ENCODE measurements at places on chromosomes 1 and 21.
A peak's percentile ranks its signal among the peaks of the same experiment; 100 is the strongest.

DNA sequence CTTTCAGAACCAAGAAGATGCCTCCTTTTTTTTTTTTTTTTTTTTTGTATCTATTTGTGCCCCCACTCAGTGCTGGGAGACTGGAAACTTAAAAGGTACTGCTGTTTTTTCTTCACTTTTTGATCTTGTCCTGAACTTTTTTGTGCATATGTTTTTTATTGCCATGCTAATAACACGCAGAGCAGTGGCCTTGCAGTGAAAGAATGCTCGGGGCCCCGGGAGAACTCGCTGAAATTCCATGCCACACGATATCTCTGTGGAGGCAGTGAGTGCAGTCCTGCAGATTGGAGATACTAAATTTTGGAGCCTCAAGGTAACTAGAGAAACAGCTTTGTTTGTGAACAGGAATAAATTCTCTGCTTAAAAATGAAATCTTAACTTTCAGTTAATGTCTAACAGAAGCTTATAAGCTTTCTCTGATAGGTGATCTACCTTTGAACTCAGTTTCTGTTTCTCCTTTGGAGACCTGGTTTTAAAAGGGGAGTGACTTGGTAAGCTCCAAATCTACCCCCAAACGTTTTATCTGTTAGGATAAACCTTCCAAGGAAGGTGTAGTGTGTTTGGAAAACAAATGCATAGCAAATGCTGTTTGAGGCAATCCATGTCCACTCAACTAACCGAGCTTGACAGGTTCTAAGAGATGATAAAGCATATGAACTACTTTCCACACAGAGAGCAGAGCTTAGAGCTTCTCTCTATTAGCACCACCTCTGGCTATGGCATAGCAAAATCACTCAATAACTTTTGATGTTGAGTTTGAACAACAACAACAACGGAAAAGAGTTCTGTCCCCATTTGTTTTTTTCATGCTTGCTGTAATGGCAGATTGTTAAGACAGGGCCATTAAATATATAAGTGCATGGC is 113.7 kb upstream of the PLXNA2 start:
- no peak for DNase-seq

DNA sequence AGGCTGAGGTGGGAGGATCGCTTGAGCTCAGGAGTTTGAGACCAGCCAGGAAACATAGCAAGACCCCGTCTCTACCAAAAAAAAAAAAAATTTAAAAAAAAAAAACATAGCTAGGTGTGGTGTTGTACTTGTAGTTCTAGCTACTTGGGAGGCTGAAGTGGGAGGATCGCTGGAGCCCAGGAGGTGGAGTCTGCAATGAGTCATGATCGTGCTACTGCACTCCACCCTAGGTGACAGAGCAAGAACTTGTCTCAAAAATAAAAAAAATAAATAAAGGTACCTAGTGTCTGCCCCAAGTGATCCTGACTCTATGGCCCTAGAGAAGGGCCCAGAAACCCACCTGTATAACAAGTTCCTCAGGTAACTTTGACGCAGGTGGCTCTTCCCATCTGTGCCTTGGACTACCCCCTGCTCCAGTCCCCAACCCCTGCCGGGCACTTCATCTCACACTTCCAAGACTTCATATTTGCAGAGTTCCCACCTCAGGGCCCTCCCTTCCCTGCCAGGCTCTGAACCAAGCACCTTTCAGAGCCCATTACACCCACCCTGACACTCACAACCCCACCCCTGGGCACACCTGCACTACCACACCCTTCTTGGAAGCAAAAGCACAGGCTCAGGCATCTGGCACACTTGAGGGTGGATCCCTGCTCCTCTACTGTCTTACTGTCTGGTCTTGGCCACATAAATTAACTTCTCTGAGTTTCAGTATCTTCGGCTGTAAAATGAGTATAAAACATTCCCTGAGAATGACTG is 80.2 kb upstream of the KLHDC7A start:
- DNase-seq = no peak

DNA sequence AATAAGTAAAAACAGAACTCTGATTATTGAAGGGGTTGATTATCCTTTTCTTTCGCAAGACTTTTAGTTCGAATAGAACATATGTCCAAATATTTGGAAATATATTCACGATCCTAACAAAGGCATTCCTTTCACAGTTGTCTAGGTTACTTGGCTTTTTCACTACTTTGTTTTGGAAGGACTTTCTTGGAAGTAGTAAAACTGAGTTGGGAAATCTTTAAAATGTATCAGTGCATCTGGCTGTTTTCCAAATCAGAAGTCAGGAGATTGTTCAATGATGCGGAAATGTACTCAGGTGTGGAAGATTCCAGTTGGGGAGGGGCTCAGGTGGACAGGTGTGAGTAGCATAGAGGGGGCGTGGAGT is 67.1 kb downstream of the SH3BGR start:
- DNase-seq = no peak

GRCh38 chr1:227887697-227888403 is 59.9 kb downstream of the WNT9A start:
- peak; percentile 95 for DNase-seq

GRCh38 chr1:5598824-5599395 is 393.3 kb downstream of the NPHP4 start:
- peak; percentile 49 for DNase-seq

DNA sequence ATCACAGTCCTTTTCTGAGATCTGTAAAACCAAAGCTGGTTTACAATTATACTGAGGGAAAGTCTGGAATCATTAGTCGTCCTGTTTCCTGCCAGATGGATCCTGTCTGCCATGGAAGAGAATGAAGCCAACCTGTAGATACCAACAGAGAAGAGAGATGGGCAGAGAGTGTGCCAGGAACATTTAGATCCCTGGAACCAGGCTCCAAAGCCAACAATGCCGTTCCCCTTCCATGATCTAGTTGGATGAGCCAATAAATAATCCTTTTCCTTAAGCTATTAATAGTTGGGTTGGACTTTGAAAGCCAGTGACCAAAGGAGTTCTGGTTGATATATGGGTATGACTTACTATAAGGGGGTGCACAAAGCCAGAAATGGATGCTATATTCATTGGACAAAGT is 15.0 kb downstream of the CAPN8 start:
- no peak for DNase-seq

GRCh38 chr1:207221934-207222351 is 99.5 kb upstream of the CD55 start:
- no peak for DNase-seq

GRCh38 chr1:246182149-246182851 is 324.8 kb downstream of the SMYD3 start:
- DNase-seq = no peak

GRCh38 chr1:170580636-170581440 is 48.9 kb downstream of the GORAB start:
- no peak for DNase-seq

GRCh38 chr1:154176337-154176736 is 15.6 kb downstream of the TPM3 start:
- DNase-seq = no peak

- DNase-seq = no peak
Observed at GRCh38 chr1:63010913-63011660, 227.2 kb downstream of the ATG4C start.

DNA sequence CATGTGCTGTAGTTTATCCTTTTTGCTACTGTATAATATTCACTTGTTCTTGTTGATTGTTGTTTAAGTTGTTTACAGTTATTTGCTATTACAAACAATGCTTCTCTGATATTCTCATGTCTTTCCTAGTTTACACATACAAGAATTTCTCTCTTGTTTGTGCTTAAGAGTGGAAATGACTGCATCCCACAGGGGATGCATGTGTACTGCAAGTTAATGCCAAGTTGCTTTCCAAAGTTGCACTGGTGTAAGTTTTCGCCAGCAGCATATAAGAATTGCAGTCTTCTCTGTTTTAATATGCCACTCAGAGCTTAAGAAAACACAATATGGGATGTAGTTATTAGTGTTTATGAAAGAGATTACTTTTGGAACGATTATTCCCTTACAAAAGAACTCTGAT is 97.7 kb downstream of the NEK7 start:
- no peak for DNase-seq

DNA sequence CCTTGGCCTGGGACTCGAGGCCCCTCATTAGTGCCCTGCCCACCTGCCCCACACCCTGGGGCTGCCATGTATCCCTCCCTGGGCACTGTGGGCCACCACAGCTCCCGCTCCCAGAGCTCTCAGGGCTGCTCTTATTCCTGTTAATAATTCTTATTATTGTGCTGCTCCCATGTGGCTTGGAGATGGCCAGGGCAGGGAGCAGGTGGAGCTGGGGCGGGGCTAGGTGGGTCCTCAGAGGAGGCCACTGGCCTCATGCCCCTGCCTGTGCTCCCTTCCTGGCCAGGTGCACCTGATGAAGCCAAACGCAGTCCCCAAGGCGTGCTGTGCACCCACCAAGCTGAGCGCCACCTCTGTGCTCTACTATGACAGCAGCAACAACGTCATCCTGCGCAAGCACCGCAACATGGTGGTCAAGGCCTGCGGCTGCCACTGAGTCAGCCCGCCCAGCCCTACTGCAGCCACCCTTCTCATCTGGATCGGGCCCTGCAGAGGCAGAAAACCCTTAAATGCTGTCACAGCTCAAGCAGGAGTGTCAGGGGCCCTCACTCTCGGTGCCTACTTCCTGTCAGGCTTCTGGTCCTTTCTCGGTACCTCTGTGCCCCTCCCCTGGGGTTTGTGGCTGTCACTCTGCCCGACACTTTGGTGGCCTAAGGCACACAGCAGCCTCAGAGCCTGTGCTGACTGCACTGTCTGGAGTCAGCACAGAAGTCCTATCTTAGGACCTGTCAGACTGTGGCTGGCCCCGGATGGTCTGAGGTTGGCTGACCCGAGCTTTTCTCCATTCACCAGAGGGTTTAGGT is 34.1 kb downstream of the BMP8A start:
- DNase-seq = no peak

DNA sequence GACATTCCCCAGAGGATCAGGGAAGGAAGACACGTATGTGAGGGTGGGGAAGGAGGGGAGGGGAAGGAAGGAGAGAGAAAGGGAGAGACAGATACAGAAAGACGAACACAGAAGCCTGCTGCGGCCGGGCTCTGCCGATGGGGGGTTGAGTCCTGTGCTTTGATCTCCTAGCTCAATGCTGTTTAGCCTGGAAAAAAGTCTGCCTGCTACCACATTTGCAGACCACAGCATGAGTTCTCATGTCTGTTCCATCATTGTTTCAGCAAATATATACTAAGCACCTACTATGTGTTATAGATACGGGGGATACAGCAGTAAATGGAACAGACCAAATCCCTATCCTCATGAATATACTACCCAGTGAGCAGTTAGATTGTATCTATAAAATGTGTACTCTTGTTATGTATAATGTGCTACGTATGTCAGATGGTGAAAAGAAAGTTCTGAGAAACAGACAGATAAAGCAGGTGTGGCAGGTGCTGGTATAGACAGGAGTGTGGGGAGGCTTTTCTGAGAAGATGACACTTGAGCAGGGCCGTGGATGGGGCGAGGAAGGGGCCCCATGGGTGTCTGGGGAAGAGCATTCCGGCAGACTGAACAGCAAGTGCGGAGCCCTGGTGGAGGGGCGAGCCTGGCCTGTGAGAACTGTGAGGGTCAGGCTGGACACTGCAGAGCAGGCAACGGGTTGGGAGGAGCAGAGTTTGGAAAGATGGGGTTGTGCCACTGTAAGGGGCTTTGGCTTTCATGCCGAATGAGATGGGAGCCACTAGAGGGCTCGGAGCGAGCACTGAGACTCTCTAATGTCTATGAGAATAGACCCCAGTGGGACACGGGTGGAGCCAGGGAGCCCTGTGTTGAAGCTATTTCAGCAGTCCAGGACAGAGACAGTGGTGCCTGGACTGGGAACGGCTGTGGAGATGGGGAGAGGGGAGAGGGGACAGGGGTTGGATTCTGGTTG is 34.1 kb downstream of the KIAA1614 start:
- no peak for DNase-seq

DNA sequence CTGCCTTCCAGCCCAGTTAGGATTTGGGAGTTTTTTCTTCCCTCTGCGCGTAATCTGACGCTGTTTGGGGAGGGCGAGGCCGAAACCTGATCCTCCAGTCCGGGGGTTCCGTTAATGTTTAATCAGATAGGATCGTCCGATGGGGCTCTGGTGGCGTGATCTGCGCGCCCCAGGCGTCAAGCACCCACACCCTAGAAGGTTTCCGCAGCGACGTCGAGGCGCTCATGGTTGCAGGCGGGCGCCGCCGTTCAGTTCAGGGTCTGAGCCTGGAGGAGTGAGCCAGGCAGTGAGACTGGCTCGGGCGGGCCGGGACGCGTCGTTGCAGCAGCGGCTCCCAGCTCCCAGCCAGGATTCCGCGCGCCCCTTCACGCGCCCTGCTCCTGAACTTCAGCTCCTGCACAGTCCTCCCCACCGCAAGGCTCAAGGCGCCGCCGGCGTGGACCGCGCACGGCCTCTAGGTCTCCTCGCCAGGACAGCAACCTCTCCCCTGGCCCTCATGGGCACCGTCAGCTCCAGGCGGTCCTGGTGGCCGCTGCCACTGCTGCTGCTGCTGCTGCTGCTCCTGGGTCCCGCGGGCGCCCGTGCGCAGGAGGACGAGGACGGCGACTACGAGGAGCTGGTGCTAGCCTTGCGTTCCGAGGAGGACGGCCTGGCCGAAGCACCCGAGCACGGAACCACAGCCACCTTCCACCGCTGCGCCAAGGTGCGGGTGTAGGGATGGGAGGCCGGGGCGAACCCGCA is at the start of gene PCSK9:
TSS of gene PCSK9 (plus strand) at position 207 of the 741 bp plus-strand sequence. CDS start at position 497, 290 bp downstream.
- no peak for DNase-seq

DNA sequence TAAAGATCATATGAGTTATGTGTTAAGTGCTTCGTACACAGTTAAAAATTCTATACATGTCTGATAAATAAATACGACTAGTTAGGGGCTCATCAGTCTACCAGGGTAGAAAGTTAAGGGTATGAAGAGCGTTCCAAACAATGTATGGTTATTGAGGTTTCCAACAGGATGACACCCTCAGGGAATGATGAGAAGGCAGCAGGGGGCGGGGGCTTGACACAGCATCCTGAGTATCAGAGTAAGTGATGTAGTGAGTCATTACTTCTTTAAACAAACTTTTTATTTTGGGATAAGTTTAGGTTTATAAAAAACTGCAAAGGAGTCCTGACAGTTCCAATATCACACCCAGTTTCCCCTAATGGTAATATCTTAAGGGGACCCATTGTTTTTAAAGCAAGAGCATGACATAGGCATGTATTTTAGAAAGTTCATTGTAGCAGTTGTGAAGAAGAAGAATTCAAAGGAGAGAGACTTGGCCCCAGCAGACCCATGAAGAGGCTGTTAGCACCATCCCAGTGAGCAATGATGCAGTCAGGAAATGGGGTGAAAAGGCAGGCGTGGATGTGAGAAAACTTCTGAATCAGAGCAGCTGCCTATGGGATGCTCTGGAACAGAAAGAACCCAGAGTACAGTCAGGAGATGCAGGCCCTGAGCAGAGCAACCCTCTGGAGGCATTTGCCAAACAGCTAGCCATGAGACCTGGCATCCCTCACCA is 15.0 kb upstream of the PSMB2 start:
- no peak for DNase-seq

GRCh38 chr1:180643693-180644092 is 11.9 kb downstream of the XPR1 start:
- DNase-seq = no peak

- DNase-seq = peak; percentile 80
Observed at GRCh38 chr1:20732071-20732587, 374 bp downstream of the SH2D5 start.

GRCh38 chr21:42405064-42406013 is 1.6 kb downstream of the UBASH3A start:
- DNase-seq = no peak

GRCh38 chr1:111803951-111804350 is 48.2 kb downstream of the DDX20 start:
- no peak for DNase-seq

- no peak for DNase-seq
Observed at GRCh38 chr1:185404907-185405568, 88.0 kb upstream of the IVNS1ABP start.

GRCh38 chr1:208206092-208206698 is 38.0 kb downstream of the PLXNA2 start:
- DNase-seq = no peak

Measured in vagina (tissue), 2 donors.